ENCODE measurements at places on chromosomes 11 and 22. TPM values are rescaled to one million over a fixed set of nuclear protein-coding genes. Genes with fewer than 3 reads are reported as not detected.

Gene RIMBP3B
- total RNA-seq = 0.11 TPM

Gene PATE4
- not detected for total RNA-seq

Gene PNPLA5
- not detected for total RNA-seq

Gene SEC14L3
- not detected for total RNA-seq

Gene PRDM10
- total RNA-seq = 11.2 TPM

Gene TMPRSS13
- total RNA-seq = 2.8 TPM

Gene GSC2
- not detected for total RNA-seq

Gene CSKMT
- total RNA-seq = 21.3 TPM

Gene HOATZ
- not detected for total RNA-seq

Gene CDC42EP2
- total RNA-seq = 2.8 TPM

Gene BLID
- not detected for total RNA-seq

Gene AGBL2
- 5.2 TPM for total RNA-seq

Gene HPX
- total RNA-seq = 0.18 TPM

Gene KRTAP5-2
- not detected for total RNA-seq

Gene SUN2
- 472 TPM for total RNA-seq

All from T-helper 2 cell treated with Interferon-gamma antibody and Interleukin-4, amounts not matched to agents 100 ng/mL and 5 ng/mL, for 36 hours (primary cell).